Spleen (tissue), 13 donors: ENCODE measurements at places on chromosomes 7 and 10. TPM values are rescaled to one million over a fixed set of nuclear protein-coding genes. Genes with fewer than 3 reads are reported as not detected.

Gene WIPF3
- total RNA-seq, result 0.92 TPM

Gene TAC1
- total RNA-seq, result 91.6 TPM

Gene MYL7
- 1.6 TPM for total RNA-seq

Gene GPER1
- 6.1 TPM for total RNA-seq

Gene OR2A14
- total RNA-seq, result not detected

Gene ARMH3
- 21.6 TPM for total RNA-seq

Gene MMP21
- 0.41 TPM for total RNA-seq

Gene AEBP1
- total RNA-seq, result 93.8 TPM

Gene FOXI2
- total RNA-seq, result 1.7 TPM

Gene PTPRE
- 133 TPM for total RNA-seq

DNA sequence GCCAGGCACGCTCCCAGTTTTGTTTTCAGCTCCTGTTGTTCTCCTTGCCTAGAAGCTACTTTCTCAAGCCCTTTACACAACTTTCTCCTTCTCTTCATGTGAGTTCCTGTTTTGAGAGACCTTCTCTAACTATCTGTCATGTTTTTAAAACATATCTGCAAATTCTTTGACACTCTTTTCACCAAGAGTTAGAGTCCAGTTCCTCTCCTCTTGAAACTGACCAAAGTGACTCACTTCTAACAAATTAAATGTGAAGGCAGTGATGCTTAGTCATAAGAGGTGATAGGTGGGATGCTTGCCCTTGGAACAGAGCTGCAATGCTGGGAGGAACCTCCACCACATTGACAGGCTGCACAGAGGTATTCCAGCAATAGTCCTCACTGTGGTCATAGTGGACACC lies 25.3 kb downstream of the ZSCAN25 start:
- DNase-seq, result no peak
- no peaks in the 10 kb centered on the region for H3K27me3 ChIP-seq
- no peaks in the 10 kb centered on the region for H3K4me1 ChIP-seq
- peaks cover 41% of the 10 kb centered on the region for H3K36me3 ChIP-seq

- no peak for DNase-seq
- H3K4me1 ChIP-seq, result no peaks in the 10 kb centered on the region
- no peaks in the 10 kb centered on the region for H3K27me3 ChIP-seq
- no peaks in the 10 kb centered on the region for H3K36me3 ChIP-seq
- H3K4me3 ChIP-seq, result no peak overlapping the region
These were observed 410.3 kb upstream of the SHH start for GRCh38 chr7:156222611-156223010.

- H3K4me1 ChIP-seq, result no peaks in the 10 kb centered on the region
- H3K27ac ChIP-seq, result no peak overlapping the region
- H3K27me3 ChIP-seq, result no peaks in the 10 kb centered on the region
- no peak overlapping the region for H3K4me3 ChIP-seq
- H3K36me3 ChIP-seq, result no peaks in the 10 kb centered on the region
These were observed 423.2 kb downstream of the IPMK start for GRCh38 chr10:57844387-57844998.

DNA sequence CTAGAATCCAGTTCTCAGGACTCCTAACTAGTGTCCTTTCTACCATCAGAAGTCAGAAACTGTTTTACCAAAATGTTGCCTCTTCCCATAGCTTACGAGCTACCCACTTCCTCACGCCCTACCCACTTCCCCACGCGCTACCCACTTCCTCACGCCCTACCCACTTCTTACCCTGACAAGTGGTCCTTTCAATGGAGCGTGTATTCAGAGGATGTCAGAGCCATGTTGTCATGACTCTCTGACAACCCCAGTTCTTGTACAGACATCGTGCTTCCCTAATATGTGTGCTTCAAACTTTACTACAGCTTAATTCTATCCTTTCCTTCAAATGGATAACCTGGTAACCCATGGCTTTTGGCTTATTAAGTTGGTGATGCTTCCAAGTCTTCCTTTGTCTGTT lies 84.8 kb upstream of the PHF14 start:
- no peak overlapping the region for H3K4me3 ChIP-seq
- H3K27ac ChIP-seq, result no peak overlapping the region
- no peaks in the 10 kb centered on the region for H3K36me3 ChIP-seq
- no peak for DNase-seq
- H3K4me1 ChIP-seq, result peaks cover 12% of the 10 kb centered on the region

DNA sequence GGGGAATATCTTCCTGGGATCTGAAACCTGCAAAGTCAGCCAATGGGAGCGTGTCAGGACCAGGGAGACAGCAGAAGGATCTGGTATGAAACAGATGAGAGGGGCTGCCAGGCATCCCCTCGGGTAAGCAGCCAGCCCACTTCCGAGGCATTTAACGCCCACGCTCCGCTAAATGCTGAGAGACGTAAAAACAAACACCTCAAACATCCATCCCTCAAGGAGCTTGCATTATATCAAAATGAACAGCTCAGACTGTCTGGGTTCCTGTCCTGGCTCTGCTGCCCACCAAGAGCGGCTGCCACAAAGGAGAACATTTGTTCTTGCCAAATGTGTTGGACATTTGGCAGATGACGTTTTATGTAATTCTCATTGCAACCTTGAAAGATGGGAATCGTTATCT lies 7.0 kb upstream of the SERPINE1 start:
- DNase-seq, result no peak
- H3K4me1 ChIP-seq, result peaks cover 3% of the 10 kb centered on the region
- H3K4me3 ChIP-seq, result no peak overlapping the region
- no peaks in the 10 kb centered on the region for H3K27me3 ChIP-seq
- no peaks in the 10 kb centered on the region for H3K36me3 ChIP-seq
- no peak overlapping the region for H3K27ac ChIP-seq

DNA sequence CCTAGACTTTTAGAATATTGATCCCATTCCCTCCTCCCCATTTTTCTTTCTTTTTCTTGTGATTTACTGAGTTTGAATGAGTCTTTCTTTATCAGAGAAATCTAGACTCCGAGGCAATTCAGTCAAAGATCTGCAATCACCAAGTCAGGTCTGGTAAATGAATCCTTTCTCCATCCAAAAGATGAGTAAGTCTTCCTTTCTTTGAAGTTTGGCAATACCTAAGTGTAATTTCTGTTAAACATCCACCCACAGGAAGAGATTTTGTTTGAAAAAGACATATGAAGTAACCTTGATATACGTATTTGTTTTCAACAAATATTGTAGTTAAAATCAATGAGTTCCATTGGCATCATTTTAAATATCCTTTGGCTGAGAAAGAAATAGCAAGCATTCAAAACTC lies 58.3 kb downstream of the SLC39A12 start:
- no peaks in the 10 kb centered on the region for H3K36me3 ChIP-seq
- H3K27ac ChIP-seq, result no peak overlapping the region
- no peaks in the 10 kb centered on the region for H3K27me3 ChIP-seq
- no peak for DNase-seq
- H3K4me3 ChIP-seq, result no peak overlapping the region

DNA sequence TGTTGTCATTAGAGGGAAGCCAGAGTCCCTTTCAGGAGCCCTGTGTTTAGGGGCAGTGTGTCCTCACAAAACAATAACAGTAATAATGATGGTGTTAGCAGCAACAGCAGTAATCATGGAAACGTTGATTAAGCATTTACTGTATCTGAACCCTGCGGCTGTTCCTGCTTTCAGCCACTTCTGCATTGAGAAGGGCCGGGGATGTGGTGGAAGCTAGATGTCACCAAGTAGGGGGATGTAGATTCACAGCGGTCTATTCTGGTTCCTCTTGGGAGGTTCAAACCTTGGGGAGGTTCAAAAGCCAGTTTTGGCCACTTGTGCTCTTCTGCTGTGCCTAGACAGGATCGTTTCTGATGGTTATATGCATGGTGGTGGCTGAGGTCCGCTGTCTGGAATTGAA lies 44.8 kb downstream of the PRPF18 start:
- H3K4me3 ChIP-seq, result no peak overlapping the region
- DNase-seq, result no peak
- H3K27ac ChIP-seq, result no peak overlapping the region
- no peaks in the 10 kb centered on the region for H3K4me1 ChIP-seq

- no peaks in the 10 kb centered on the region for H3K27me3 ChIP-seq
- no peak overlapping the region for H3K4me3 ChIP-seq
- peaks cover 26% of the 10 kb centered on the region for H3K4me1 ChIP-seq
- H3K36me3 ChIP-seq, result no peaks in the 10 kb centered on the region
These were observed 113.8 kb upstream of the KLF6 start for GRCh38 chr10:3898821-3899220.

DNA sequence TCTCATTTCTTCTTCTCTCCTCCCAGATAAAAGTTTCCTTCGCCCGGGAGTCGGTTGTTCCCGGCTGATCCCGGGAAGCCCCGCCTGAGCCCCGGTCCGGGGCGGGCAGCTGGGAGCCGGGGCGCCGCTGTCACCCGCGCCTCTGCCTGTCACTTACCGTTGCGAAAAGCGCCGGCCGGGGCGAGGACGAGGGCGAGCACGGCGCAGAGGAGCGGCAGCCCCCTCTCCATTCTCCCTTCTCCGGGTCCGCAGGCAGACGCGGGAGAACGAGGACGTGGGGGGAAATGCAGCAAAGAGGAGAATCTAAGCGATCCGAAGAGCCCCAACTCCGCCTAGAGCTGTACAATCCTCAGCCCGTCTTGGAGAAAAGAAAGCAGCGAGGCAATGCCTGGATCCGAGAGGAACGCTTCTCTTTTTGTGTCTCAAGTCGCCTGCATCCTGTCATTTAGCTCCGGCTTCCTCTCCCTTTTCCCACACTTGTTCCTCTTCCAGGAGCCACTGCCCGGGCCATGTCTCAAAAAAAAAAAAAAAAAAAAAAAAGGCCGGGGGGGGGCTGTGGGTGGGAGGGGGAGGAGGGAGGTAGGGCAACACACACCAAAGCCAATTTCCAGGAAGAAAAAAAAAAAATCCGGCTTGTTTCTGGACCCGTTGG lies at the start of gene NRP1:
Gene NRP1, minus strand, starts transcription at position 515 of the 652 bp plus-strand sequence. Its CDS starts 285 bp downstream, at position 230.
- H3K4me3 ChIP-seq, result peak within 1 kb of the TSS; percentile 50
- peaks cover 68% of the 10 kb centered on the region for H3K27me3 ChIP-seq
- peaks cover 4% of the 10 kb centered on the region for H3K36me3 ChIP-seq
- DNase-seq, result peak; percentile 78
- peaks cover 8% of the 10 kb centered on the region for H3K4me1 ChIP-seq

DNA sequence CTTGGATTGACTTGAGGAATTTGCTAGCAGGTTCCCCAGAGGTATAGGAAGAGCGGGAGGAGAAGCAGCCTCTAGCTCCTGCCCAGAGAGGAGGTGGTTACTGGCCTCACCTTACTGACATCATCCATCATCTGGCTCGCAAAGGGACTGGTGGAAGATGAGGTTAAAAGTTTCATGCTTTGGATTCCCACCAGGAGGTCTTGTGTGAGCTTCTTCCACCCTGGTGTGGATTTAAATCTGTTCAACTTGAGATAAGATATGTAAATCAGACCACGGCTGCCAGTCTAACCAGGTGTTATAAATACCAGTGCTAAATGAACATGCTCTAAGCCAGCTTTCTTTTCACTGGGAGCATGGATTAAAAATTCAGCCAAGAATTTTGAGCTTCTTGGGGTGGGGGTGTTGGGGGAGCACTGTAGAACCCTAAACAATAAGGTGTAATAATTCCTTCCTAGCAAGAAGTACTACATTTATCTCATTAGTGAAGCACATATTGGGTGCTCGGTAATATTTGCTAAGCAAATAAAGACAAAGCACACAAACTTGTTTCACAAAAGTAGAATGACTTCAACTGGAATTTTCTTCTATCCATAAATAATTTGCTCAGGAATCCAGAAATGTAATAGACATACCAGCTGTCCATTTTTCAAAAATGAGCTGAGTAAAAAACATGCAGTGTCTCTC lies 7.8 kb downstream of the PROSER2 start:
- H3K27me3 ChIP-seq, result no peaks in the 10 kb centered on the region
- H3K4me3 ChIP-seq, result no peak overlapping the region
- H3K36me3 ChIP-seq, result no peaks in the 10 kb centered on the region
- DNase-seq, result no peak
- H3K4me1 ChIP-seq, result peaks cover 4% of the 10 kb centered on the region

GRCh38 chr7:77501192-77501515 lies 35.9 kb upstream of the PTPN12 start:
- H3K4me1 ChIP-seq, result no peaks in the 10 kb centered on the region
- H3K4me3 ChIP-seq, result no peak overlapping the region

DNA sequence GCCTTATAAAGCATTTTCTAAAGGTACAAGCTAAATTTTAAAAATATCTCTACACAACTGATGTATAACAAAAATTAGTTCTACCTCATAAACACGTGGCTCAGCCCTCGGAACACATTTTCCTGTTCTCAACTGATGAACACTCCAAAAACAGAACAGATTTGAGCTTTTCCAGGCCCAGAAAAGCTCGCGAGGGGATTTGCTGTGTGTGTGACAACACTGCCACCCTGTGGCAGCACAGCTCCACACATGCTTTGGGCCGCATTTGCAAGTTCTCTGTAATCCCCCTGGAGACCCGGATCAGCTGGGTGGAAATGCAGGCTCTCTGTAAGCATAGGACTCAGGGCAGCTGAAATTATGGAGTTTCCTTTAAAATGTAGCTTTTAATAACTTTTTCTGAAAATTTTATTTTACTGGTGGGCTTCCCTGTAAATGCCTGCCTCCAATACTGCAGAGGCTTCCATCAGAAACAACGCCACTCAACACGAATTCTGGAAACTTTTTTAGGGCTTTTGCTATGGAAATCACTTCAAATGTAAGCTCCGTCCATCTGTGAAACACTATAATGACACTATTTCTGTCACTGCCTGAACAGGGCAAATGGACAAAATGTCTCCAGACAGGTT lies 155.5 kb downstream of the COBL start:
- H3K4me3 ChIP-seq, result no peak overlapping the region
- peak; percentile 82 for DNase-seq
- H3K4me1 ChIP-seq, result no peaks in the 10 kb centered on the region
- H3K27me3 ChIP-seq, result no peaks in the 10 kb centered on the region

DNA sequence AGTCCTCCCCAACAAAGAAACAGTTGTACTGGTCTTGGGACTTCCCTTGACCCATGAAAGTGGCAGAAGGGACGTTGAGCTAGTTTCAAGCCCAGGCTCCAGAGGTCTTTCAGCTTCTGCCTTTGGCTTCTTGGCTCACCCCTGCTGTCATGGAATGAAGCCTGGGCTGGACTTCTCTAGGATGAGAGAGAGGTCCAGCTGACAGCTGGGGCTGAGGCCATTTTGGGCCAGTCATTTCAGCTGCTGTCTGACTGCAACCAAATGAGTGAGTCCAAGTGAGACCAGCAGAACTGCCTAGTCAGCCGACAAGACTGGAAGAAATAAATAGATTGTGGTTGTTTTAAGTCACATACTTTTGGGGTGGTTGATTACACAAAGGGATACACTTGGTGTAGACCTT lies 76.6 kb downstream of the TMEM178B start:
- no peak overlapping the region for H3K4me3 ChIP-seq
- no peaks in the 10 kb centered on the region for H3K36me3 ChIP-seq
- H3K27me3 ChIP-seq, result no peaks in the 10 kb centered on the region
- no peak for DNase-seq

DNA sequence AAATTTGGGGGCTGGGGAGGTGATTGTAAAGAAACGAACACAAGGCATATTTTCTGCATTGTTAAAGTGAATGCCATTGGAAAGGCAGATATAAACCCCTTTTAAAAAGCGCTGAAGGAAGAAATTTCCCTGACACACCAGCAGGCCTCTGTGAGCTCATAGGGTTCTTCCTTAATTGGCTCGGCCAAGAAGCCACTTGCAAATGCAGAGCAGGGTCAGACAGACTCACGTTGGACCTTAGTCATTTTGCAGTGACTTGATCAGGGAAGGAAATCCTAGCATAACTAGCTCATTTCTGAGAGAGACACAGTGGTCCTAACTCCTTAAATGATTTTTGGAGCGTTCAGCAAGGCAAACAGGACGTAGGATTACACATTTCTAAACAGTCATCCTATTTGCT lies 1461.4 kb downstream of the GATA3 start:
- H3K36me3 ChIP-seq, result no peaks in the 10 kb centered on the region
- H3K4me1 ChIP-seq, result no peaks in the 10 kb centered on the region
- DNase-seq, result no peak
- no peaks in the 10 kb centered on the region for H3K27me3 ChIP-seq
- H3K27ac ChIP-seq, result no peak overlapping the region
- no peak overlapping the region for H3K4me3 ChIP-seq
